ENCODE measurements at places on chromosomes 16 and 17.

DNA sequence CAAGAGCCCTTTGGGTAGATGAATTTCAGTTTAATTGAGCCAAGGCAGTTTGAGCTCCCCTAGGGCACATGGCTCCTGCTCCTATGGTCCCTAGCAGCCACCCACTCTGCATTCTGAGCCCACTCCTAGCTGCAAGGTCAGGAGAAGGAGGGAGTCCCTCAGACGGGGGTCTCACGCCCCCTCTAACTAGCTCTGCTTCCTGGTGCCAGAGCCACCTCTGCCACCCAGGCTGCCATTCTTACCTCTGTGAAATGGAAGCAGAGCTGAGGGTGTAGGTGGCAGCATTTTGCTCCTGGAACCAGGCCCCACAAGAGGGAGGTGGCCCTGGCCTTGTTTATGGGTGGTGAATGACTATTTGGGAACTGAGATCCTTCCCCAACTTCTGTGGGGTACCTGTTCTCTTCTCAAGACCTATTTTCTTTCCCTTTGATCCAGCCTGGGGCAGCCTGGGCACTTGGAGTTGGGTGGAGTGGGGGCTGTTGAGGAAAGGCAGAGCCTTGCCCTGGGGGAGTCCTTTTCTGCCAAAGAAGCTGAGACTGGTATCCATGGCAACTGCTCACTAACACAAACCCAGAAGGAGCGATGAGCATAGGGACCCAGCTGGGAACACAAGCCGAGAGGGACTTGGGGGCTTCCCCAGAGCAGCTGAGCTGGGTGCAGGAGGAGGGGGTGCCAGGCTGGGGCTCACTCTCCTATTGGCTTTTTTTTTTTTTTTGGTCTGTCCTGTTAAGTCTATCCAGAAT is 4.8 kb downstream of the SPNS2 start:
- DNase-seq: no peak

- no peak for DNase-seq
Observed at GRCh38 chr17:76531486-76532038, 5.9 kb downstream of the CYGB start.

GRCh38 chr16:27401768-27402568 is at the start of gene IL21R:
IL21R (plus strand) TSS chr16:27402174; CDS start chr16:27430072, 27,898 bp downstream.
- DNase-seq: peak; percentile 17

DNA sequence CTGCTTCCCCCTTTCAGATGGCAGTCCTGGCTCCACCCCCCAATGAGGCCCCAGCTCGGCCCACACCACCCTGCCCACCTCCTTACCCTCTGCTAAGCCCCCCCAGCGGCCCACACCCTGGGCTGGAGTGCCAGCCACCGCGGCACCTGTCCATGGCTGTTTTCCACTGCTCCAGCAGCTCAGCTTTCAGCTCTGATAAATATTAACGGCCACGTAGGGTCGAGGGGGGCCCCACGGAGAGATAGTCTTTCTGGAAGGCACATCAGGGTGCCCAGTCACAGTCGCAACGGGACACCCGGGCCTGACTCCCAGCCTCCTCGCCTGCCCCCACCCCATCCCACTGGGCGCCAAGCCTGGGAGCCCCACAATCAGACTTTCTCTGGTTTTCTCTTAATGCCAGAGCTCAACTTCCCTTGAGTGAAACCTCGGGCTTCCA is 46.5 kb upstream of the CIBAR2 start:
- DNase-seq: no peak

DNA sequence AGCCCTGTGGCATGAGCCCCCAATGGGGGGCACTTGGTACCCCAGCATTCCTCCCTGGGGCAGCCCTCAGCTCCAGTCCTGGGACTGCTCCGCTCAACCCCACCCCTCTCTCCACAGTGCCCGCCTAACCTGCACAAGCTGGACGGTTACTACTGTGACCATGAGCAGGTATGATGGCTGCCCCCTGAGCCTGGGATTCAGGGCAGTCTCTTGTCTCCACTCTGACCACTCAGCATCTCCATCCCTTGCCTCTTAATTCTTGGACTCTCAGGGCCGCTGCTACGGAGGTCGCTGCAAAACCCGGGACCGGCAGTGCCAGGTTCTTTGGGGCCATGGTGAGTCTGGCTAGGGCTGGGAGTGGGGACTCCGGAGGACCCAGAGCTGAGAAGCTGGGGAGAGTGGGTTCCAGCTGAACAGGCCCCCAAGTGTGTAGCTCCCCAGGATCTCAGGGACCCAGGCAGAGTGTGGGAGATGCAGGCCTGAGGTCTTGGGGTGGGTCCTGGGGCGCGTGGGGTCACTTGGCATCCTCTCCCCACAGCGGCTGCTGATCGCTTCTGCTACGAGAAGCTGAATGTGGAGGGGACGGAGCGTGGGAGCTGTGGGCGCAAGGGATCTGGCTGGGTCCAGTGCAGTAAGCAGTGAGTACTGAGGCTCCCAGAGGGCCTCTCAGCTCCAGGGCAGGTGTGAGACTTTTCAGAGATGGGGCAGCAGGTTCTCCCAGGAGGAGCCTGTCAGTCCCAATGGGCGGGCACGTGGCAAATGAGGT is 18.0 kb downstream of the ADAM11 start:
- DNase-seq: no peak

DNA sequence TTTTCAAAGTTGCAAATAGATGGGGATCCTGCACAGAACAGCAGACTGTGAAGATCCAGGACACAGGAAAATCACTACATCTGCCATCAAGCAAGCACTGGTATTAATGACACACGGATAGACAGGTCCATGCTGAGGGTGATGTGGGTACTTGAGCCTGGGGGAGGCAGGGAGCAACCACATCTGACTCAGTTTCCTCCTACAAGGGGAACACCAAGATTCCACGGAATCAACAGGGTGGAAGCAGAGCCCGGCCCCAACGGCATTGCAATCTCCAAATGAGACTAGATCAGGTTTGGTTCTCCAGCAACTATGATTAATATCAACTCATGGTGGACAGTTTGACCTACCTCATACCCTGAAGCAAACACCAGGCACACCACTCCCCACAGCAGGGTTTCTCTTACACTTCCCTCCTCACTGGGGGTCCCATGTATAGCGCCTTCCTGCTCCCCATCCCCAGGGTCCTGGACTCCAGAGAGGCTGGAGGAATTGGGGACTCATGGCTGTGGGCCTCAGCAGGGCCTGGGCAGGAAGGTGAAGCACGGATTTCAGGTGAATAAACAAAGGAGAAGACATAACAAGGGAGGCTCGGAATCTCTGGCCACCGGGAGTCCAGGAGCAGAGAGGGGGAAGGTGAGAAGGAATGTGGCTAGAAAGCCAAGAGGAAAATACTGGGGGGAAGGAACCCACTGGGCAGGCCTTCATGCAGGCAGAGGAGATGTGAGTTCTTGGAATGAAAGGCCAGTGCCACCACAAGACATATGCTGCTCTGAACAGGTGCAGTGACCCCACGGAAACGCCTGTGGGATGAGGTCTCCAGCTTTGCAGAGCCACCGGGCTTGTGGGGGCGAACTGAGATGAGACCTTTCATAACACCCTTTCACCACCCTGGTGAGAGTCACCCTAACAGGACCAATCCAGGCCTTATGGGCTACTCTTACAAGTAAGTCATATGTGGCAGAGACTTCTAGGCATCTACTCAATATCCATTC is 29.5 kb upstream of the PIK3R6 start:
- no peak for DNase-seq

- DNase-seq: no peak
Observed at GRCh38 chr17:77231076-77231871, 90.5 kb downstream of the SEC14L1 start.

DNA sequence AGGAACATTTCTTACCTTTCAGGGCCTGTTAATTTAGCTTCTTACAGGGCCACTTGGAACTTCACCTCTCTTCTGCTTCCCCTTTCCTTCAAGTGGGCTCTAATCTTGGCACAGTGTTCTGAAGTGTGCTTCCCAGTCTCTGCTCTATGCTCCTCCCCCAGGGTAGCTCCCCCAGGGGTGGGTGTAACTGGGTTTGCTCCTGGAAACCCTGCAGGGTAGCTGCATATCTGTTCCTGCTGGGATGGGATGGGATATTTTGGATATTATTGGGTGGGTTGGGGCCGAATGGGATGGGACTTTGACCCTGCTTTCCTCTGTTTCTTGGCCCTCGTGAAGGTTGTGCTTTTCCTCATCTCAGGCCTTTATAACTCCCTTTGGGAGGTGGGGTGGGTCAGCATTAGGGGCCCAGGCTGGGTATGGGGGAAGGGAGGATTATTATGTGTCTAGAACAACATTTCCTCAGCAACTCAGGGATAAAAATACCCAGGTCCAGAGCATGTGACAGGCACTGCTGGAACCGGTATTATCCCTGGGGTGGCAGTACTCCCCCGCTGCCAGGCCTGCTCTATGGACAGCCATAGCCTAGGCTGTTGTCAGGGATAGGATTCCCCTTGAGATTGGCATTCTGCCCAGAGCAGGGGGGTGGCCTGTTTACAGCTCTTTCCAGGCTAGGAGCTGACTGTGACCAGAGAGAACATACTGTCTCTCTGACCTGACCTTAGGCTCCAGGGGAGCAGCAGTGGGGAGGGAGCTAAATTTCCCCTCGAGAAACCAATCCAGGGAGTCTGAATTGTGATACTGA is 5.0 kb downstream of the NFE2L1 start:
- DNase-seq: peak; percentile 58

GRCh38 chr16:75965504-75966374 is 239.4 kb upstream of the CPHXL start:
- no peak for DNase-seq
